Stimulated activated CD4-positive, alpha-beta T cell treated with anti-CD3 and anti-CD28 coated beads, TNF-alpha, amount 100 ng/mL, for 48 hours (primary cell): ENCODE measurements at places on chromosomes 5 and 9.

DNA sequence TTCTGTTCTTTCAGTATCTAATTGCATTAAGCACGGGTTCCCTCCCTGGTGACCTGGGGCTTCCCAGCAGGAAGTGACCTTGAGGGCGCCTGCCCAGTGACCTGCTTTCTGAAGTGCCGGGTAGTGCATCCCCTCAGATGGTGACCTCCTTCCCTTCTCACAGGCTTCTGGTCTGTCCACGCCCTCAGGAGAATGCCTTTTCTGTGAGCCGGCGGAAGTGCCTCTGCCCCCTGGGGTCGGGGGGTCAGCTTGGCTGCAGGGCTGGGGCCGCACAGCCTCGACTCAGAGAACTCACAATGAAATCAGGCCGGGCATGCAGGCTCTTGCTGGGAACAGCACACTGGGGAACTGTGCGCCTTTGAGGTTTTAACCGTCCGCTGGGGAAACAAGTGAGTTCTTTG, 124.5 kb upstream of the PHYKPL start:
- DNase-seq: no peak

DNA sequence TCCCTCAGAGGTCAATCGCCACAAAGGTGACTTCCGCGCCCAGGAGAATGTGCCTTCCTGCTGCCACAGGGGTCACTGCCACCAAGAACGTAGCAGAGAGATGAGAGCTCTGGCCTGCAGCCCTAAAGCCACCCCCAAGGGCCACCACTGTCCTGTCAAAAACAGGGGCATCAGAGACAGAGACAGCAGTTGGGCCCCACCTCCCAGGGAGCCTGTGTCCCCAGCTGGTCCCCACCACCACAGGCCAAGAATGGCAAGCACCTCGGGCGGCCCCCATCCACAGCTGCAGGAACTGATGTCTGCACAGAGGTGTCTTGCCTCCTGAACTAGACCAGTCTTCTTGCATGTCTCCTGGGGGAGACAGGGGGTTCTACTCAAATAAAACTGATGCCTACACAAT, 5.8 kb downstream of the SPATA31E1 start:
- no peak for DNase-seq

GRCh38 chr9:17003576-17004240, 131.1 kb upstream of the CNTLN start:
- no peak for DNase-seq

DNA sequence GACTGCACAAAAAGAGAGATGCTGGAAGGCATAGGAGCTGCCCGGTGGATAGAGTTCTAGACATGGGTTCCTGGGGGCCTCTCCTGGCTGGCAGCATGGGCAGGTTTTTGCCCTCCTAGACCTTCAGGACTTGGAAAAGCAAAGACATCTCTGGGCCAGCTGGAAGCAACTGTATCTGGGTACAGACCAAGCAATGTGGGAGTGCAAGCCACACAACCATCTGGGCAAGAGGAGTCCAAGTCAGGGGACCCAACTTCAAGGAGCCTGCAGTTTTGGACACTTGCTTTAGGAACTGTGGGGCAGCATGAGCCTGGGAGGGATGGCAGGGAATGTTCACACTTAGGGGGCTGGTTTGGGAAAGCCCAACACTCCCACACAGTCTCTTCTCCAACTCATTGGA, 323.3 kb downstream of the GADD45G start:
- DNase-seq: no peak

GRCh38 chr9:118129541-118129940, 425.3 kb downstream of the TLR4 start:
- no peak for DNase-seq

DNA sequence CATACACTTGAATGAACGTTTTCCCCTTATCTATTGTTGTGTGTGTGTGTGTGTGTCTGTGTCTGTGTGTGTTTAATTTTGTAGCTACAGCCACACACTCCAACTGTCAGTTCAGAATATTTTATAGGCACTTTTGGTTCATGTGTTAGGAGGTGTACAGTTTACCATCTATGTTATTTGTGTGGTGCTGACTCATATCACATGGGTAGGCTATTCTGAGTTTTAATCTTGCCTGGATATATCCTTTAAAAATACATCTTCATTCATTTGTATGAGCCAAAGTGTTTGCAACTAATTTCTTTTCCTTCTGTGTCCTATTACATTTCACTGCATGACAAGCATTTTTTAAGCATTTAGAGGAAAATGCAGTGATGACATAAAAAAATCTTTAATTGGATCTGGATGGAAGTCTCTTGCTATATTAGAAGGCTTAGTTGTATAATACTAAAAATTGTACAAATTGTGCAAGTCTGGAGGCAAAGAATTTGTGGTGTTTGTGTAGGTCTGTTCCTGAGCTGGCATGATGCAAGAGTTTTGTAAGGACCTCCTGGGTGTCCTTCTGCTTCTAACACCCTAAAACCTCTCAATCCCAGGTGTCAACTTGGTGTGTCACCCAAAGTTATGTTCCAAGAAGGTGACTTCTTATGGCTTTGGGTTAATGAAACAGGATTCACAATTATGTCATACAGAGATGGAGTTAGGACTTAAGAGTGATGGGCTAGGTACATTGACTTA, 52.4 kb upstream of the HMHB1 start:
- DNase-seq: no peak

GRCh38 chr5:136811086-136811485, 445.7 kb upstream of the TRPC7 start:
- no peak for DNase-seq

DNA sequence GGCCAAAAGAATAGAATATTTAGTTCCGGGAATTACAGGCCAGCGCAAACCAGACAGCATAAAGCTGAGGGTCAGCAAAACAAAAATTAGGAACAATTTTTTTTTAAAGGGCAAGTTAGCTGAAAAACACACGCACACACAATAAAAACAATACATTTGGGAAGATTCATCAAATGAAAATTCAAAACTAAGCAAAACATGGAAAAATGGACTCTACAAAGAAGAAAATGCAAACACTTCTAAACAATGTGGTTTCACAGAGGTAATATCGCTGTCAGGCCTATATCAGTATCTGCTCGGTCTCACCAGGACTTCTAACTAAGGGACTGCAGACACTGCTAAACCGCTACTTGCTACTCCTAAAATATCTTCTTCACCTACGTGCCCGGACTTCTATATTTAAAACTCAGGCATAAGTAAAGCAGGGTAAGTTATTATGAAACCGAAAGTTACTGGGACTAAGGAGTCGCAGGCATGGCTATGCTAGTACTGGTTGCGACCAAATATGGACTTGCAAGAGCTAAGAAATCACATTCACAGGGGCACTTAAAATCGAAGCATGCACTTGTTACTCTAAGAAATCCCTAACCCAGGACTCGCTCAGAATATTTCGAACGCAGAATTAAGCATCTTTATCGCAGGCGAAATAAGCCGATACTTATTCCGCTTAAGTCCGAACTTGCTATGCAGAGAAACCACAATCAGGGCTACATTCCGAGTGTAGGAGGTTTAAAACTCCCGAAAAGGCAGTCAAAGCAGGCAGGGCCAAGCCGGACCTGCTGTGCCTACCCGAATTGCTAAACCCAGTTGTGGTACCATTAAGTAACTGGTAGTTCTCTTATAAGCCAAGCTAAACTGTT, 2.3 kb downstream of the ANXA2R start:
- no peak for DNase-seq

GRCh38 chr5:38189081-38189504, 69.3 kb upstream of the EGFLAM start:
- no peak for DNase-seq

- DNase-seq: no peak
Observed at GRCh38 chr9:112755016-112755427, 4.5 kb downstream of the SNX30 start.

GRCh38 chr5:137891849-137892248, 2.6 kb downstream of the PKD2L2 start:
- no peak for DNase-seq

- no peak for DNase-seq
Observed at GRCh38 chr9:128411364-128412119, 9.1 kb upstream of the CERCAM start.

DNA sequence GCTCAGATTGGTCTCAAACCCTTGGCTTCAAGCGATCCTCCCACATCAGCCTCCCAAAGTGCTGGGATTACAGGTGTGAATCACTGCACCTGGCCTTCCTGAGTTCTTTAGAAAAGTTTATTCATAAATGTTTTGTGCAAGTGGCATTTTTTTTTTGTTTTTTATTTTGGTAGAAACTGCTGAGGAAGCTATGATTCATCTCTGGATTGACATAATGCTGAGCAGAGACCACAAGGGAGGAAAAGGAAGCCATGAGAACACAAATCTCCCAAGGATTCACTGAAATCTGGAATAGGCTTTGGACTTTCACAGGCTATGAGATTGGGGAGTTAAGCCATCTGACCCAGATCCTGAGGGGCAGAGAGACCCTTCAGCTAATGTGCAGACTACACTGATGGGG, 3.4 kb upstream of the SLC46A2 start:
- DNase-seq: no peak

DNA sequence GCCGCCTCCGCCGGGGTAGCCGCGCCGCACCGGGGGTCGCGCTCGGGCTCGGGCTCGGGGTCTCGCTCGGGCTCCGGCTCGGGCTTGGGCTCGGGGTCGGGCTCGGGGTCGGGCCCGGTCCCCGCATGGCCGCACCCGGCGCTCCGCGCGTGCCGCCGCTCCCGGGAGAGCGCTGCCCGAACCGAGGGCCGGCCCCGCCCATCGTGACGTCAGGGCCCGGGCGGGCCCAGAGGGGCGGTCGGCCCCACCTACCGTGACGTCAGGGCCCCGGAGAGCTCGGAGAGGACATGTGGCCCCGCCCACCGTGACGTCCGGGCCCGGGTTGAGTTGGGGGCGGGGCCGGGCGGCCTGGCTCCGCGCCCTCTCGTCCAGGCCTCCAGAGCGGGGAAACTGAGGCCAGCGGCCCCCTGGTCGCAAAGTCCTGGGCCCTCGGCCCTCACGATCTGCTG, at the start of gene NSMF:
Gene NSMF, minus strand, starts transcription at position 183 of the 449 bp plus-strand sequence. CDS start 232 bp downstream, outside the sequence.
- peak; percentile 98 for DNase-seq

- no peak for DNase-seq
Observed at GRCh38 chr5:176875783-176876505, 23.2 kb downstream of the HK3 start.

GRCh38 chr9:15824310-15824709, 271.5 kb downstream of the CCDC171 start:
- no peak for DNase-seq

- no peak for DNase-seq
Observed at GRCh38 chr5:145509336-145510136, 325.6 kb downstream of the PRELID2 start.

GRCh38 chr5:117615226-117615625, 1040.6 kb upstream of the SEMA6A start:
- DNase-seq: no peak
